NCI-H524 (cell line): ENCODE measurements at places on chromosomes 2 and 18.
A peak's percentile ranks its signal among the peaks of the same experiment; 100 is the strongest.

DNA sequence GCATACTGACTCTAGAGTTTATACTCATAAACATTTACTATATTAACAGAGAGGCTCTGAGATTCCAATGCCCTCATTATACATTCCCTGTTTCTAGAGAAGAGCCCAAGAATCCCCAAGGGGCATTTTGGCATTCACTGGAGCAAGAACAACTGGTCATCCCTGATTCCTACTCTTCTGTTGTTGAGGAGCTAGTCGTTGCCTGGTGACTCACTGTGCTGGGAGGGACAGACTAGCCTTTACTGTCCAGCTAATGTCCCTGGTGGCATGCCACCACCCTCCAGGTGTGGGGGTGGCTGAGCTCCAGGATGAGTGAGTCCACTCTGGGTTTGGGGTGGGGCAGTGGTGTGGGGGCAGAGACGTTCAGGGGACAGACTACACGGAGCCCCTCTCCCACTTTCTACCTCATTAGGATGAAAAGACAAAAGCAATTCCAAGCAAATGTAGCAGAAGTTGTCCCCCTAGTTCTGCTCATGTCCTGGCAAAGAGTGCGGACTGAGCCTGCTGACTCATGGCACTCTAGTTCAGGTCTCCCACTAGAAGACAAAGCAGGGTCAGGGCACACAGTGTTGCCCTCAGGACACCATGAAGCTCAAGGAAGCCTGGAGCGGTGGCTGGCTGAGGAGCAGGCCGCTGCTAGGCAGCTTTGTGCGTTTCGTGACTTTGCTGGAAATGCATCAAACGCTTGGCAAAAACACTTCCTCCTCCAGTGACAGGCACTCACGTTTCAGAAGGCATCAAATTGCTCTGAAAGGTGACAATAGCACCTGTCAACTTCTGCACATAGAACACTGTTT is 49.4 kb downstream of the RHOB start:
- no peak for DNase-seq

- no peak for DNase-seq
Measured at GRCh38 chr2:75476761-75477160, 84.0 kb downstream of the EVA1A start.

GRCh38 chr18:68942230-68942629 is 144.3 kb downstream of the CCDC102B start:
- no peak for DNase-seq

DNA sequence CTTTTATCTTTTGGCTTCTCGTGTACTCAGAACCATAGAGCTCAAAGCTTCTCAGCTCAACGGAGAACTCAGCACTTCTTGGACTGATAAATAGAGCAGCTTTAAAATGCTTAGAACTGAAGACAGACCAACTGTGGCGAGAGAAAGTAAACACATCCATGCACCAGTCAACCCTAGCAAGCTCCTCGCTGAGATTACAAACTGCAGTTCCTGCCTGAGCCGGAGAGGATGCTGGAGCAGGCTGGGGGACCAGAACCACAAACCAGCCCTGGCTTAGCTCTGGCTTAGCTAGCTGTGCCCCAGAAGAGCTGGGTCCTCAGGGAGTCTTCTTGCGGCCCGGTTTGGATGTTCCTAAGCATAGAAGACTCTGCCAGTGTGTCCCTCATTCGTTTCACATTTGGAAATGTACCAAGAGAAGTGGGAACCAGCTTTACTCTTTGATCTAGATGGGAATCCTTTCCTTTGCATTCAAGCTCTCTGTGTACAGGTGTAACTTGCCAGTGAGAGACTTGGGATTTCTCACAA is 5.6 kb downstream of the PAX8 start:
- DNase-seq: peak; percentile 5

GRCh38 chr2:141767691-141768090 is 363.1 kb downstream of the LRP1B start:
- DNase-seq: no peak

DNA sequence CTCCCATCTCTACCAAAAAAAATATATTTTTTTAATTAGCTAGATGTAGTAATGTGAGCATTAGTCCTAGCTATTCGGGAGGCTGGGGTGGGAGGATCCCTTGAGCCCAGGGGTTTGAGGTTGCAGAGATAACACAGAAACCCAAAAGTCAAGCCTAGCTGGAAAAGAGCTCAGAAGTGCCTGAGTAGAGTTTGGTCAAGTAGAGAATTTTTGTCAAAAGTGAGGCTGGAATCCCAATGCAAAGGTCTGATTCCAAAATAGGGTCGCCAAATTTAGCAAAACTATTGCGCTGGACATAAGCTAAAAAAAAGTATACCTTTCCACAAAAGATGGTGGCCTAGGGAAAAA is 15.5 kb upstream of the MSH6 start:
- no peak for DNase-seq

GRCh38 chr2:68839260-68839833 is 31.9 kb downstream of the BMP10 start:
- no peak for DNase-seq

DNA sequence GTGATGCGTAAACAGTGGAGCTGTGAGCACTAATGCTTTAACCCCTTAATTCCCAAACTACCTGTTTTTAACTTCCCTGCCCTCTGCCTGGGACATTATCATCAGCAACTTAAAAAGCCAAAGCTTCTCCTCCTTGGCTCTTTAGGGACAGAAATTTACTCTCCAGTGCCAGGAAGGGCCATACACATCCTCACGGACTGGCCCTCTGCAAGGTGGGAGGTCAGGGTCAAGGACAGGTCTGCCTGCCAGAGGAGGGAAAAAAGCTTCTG is 21.5 kb downstream of the KCTD1 start:
- no peak for DNase-seq
